ENCODE measurements at places on chromosomes 12 and 14. TPM values are rescaled to one million over a fixed set of nuclear protein-coding genes. Genes with fewer than 3 reads are reported as not detected.

- no peak for DNase-seq
Measured at GRCh38 chr14:104262515-104263514, 124.4 kb downstream of the KIF26A start.

- no peak for DNase-seq
Measured at GRCh38 chr12:30953951-30954751, 27.6 kb downstream of the TSPAN11 start.

DNA sequence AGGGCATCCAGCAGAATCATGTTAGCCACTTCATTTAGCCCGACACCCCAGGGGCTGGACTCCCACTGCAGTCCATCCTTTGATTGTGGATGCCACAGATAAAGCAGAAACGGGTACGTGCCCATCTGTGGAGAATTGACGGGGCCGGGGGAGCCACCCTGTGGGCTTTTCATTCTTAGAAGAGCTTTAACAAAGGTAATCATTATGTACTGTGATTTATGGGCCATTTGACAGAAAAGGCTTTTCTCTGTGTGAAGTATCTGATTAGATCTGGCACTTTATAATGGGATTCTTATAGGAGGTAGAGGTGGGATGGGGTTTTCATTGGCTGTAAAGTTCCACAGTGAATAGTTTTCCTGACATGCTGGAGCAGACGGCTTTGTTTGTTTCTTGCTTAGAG is 40.4 kb downstream of the AACS start:
- no peak for DNase-seq

DNA sequence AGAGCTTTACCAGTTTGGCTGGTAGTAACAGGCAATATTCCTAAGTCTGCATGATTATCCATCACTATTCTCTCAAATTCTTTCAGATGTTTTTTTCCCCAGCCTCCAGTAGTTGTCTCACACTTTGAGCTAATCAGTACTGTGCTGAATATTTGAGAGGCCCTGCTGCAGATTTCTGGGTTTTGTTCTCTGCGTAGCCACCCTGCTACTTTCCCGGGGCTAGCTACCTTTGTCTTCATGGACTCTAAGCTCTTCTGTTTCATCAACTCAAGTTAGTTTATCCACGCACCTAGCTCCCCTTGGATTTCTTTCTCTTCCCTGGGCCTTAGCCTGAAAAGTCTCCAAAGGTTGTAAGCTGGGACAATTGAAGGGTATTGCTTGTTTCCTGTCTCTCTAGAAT is 73.0 kb downstream of the FUT8 start:
- no peak for DNase-seq

DNA sequence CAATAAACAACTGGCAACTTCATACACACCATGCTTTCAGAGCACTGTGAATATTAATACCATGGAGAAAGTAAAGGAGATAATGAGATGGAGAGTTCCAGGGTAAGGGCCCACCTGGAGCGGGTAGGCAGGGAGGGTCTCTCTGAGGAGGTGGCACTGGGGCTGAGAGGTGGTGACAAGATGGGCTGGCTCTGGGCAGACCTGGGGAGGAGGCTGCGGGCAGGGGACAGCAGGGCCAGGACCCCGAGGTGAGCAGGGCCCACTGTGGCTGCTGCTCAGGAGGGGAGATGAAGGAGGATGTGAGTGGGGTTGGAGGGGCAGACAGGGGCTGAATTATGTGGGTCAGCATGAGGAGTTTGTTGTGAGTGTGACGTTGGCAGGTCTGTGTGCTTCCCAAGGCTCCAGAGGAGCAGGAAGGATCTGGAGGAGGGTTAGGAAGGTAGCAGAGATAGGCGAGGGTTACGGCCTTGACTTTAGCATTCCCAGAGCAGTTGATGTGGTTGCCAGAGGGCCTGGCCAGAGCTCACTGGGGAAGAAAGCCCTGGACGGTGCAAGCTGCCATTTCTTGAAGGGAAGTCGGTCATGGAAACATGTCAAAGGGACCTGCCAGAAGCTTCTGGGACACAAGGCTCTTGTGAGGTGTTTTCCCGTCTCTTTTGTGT is 88.2 kb downstream of the CACNA1C start:
- no peak for DNase-seq

DNA sequence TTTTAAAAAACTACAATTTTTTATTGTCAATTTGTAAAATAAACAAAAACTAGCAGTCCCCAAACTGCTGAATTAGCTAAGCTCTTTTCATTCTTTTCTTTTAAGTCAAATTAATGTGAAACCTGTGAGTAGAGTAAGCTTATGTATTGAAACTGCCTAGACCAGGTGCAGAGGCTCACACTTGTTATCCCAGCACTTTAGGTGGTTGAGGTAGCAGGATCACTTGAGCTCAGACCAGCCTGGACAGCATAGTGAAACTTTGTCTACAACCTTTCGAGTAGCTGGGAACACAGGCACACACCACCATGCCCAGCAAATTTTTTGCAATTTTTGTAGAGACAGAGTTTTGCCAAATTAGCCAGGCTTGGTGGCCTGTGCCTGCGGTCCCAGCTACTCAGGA is 26.4 kb downstream of the SCFD1 start:
- no peak for DNase-seq

DNA sequence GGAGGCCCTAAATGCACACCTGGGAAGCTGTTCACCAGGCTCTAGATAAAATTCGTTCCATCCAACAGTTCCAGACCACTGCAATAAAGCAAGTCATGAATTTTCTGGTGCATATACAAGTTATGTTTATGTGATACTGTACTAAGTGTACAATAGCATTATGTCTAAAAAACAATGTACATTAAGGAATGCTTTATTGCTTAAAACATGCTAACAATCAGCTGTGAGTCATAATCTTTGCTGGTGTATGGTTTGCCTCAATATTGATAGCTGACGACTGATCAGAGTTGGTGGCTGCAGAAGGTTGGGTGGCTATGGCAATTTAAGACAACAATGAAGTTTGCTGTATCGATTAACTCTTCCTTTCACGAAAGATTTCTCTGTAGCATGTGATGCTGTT is 52.3 kb downstream of the ATG14 start:
- peak; percentile 31 for DNase-seq

DNA sequence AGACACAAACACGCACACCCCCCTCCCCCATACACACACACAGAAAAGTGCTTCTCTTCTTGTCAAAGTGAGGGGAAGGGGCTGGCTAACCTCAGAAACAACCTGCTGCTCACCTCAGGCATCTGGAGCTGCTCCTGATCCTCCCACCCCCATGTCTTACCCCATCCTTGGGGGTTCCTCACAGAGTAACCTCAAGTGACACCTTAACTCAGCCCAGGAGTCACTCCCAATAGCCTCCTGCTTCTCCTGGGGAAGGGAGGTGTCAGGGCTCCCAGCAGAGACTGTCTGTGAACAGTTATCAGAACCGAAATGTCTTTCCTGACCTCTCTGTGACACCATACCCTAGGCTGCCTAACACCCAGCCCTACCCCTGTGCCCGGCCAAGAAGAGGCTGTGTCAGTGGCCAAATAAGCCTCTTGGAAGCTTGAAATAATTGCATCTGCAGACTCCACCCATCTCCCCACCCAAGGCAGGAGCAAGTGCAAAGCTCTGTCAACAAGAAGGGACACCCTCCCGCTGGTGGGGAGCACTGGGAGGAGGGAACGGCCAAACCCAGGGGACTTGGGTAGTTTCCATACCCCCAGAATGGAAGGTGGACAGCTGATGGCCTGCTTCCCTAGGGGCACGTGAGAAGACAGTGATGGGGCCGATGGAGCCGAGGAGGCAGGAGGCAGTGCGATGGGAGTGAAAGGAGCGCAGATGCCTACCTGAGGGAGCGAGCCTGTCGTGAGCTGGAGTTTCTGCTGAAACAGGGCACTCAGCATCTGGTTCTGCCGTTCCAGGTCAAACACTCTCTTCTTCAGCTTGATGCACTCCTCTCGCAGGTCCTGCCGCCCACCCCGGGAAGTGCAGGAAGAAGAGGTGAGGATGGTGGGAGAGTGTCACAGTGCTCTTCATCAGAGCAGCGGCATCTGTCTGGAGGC is 26.8 kb downstream of the NCKAP5L start:
- no peak for DNase-seq

WNT1 gene
- polyA plus RNA-seq, result not detected

SLC39A5 gene
- not detected for polyA plus RNA-seq

PLA2G1B gene
- polyA plus RNA-seq, result not detected

UNG gene
- 16.0 TPM for polyA plus RNA-seq

PLEKHG7 gene
- polyA plus RNA-seq, result not detected
